ENCODE measurements at places on chromosomes 1 and 21.
A peak's percentile ranks its signal among the peaks of the same experiment; 100 is the strongest.

- no peak for DNase-seq
Measured at GRCh38 chr1:176384841-176385240, 78.1 kb upstream of the PAPPA2 start.

GRCh38 chr1:46613661-46614603 lies 2.7 kb downstream of the MOB3C start:
- peak; percentile 36 for DNase-seq

DNA sequence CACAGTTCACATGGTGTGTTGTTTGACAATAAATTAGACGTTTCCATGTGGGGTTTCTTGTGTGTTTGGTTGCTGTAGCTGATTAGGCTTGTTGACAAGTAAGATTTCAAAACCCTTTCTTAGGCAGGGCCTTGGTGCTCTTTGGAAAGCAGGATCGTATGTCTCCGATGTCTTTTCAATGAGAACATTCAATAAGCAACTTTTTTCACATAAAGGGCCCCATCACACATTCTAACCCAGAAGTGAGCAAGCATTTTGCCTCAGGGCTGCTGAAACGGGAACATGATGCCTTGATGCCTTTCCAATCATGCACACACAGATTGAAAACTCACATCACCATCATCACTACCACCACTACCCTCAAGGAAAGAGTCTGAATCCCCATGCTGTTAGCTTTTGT lies 33.1 kb downstream of the LPAR3 start:
- no peak for DNase-seq

DNA sequence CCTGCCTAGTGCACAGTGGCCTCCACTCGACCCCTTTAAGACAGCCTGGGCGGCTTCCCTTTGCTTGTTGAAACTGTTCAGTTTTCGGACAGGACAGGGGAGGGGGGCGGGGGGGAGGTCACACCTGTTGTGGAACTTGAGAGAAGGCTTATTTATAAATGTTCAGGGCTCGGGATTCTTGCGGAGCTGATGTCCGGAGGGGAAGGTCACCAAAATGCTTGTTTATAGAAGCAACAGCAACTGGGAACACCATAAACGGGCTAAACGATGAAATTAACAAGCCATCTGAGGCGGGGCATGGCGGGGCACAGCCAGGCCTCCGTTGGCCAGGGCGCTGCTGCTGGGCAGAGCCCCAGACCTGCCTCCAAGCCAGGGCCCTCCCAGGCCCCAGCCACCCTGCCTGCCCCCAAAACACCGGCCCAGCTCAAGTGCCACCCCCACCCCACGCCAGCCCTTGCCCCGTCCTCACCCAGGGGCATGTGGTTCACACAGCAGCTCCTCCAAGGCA lies 59.8 kb upstream of the CASZ1 start:
- DNase-seq, result no peak

- no peak for DNase-seq
Measured at GRCh38 chr1:109818271-109818987, 54.7 kb upstream of the EPS8L3 start.

GRCh38 chr21:26769613-26770188 lies 75.5 kb downstream of the ADAMTS1 start:
- DNase-seq, result no peak

GRCh38 chr1:24186993-24187790 lies at the start of gene IFNLR1:
Gene IFNLR1 (minus strand): TSS chr1:24187289. CDS start chr1:24187248, 41 bp downstream.
- peak; percentile 79 for DNase-seq

DNA sequence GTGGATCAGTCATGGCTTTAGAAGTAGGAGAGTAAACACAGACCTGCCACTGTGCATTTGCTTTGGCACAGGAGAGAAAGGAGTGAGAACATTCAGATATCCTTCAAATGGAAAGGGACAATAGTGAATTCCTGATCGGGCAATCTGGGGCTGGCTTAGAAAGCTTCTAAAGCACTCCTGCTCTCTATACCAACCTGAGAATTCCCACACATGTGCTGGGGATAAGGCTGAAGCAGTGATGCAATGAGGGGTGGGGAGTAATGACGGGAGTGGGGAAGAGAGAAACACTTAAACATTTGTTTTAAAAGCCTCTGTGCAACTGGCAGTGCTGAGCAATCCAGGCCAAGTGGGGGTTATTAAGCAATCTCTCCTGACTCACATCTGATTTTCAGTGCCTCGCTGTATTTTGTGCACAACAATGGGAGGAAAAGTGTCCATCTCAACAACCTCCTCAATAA lies 108.8 kb downstream of the KIAA0319L start:
- no peak for DNase-seq

- no peak for DNase-seq
Measured at GRCh38 chr1:162206749-162207635, 137.5 kb downstream of the NOS1AP start.

- DNase-seq, result no peak
Measured at GRCh38 chr1:51303751-51304251, 26.6 kb downstream of the TTC39A start.

DNA sequence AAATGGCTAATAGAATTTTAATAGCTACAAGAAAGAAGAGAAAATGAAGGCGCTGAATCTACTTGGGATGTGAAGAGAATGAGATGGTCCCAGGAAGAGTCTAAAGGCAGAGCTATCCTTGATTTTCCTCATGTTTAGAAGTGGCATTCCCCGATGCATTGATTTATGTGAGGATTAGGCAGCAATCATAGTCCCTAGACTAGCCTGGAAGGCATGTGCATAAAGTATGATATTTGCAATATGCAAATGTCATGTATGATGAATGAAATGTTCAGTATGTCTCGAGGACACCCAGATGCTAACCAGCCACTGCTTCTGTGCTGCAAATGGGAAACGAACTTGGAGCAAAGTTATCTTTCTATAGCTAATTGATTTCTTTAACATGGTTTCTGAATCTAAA lies 641.5 kb upstream of the PLXNA2 start:
- DNase-seq, result no peak

DNA sequence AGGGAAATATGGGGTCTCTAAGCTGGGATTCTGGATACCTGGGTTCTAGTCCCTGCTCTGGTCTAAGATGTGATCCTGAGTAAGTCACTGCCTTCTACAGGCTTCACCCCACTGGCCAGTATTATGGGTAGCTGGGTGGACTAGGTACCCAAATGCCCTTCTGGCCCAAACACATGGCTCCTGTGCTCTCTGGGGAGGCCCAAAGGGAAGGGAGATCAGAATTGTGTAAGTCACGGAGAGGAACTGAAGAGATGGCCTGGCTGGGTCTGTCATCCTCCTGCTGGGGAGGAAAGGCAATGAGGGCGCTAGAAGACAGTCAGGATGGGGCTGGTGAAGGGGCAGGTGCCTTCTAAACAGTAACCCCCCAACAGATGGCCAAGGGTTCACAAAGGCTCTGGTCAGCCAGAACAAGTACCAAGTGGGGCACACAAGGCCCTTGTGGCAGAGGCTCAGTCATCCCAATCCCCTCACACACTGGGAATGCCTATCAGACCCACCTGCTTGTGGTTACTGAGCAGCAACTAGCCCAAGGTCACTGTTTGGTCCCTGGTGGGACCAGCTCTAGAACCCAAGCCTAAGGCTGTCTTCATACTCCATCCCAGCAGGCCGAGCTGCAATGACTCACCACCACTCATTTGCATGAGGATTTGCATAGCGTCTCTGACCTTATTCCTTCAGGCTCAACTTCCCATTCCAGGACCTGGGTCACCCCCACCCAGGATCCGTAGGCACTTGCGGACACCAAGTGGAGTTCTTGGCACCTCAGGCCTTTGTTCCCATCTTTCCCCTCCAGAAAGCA lies 9.2 kb downstream of the MEF2D start:
- no peak for DNase-seq

DNA sequence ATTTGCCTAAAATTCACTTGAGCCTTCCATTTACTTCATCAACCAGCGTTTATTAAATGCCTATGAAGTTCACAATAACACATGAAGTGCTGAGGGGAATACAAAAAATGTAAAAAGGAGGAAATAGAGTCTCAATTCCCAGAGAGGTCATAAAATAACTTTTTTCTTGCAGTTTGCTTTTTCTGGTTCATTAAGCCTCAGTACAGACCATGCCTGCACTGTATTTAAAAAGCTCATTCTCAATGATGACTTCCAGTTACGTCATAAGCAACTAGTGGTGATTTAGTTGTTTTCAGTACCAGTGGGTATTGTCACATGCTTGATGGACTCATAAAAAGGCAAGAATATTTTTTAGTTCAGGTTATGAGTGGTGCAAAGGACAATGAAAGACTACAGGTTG lies 160.1 kb upstream of the UBE2U start:
- DNase-seq, result no peak

DNA sequence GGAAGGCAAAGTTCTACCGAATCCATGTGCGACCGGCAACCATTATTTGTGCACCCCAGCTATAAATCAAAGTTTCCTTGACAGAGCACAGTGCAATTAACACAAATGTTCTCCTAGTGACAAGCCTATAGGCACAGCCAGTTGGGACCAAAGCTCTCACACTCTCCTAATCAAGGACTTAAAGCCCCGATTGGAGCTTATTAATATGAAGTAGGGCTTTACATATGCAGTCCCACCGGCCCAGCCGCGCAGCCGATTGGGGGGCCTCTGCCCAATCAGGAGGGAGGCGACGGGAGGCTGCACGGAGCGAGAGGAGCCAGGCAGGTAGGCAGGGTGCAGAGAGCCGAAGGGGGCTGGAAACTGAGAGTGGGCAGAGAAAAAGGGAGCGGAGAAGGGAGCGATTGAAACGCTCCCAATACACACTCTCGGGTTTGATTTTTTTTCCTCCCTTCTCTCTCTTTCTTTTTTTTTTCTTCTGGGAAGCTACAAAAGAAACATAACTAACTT lies at the start of gene ESRRG:
Gene ESRRG (minus strand): TSS at position 156 of the 507 bp plus-strand sequence. CDS start 130 bp downstream, at position 26.
- DNase-seq, result no peak

All from CD4-positive, alpha-beta T cell treated with Interleukin-21 for 1 hour (primary cell).